Tibial nerve (tissue), 4 donors: ENCODE measurements at places on chromosomes 11 and 22.

DNA sequence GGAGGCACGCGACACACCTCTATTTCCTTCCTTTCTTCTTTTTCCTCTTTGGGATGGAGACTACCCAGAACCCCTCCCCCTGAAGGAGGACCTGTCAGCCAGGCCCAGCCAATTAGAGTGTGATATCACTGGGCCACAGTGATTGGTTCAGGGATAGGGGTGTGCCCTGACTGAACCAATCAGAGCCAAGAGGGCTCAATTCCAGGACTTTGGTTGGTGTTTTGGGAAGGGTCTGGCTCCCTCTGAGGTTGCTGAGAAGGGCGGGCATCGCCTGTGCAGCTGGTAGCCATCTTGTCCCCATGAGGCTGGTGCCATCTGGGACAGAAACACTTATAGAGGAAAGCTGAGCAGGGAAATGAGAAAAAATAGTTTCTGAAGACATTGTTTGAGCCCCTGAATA, 71.4 kb downstream of the CHST1 start:
- no peak for DNase-seq

DNA sequence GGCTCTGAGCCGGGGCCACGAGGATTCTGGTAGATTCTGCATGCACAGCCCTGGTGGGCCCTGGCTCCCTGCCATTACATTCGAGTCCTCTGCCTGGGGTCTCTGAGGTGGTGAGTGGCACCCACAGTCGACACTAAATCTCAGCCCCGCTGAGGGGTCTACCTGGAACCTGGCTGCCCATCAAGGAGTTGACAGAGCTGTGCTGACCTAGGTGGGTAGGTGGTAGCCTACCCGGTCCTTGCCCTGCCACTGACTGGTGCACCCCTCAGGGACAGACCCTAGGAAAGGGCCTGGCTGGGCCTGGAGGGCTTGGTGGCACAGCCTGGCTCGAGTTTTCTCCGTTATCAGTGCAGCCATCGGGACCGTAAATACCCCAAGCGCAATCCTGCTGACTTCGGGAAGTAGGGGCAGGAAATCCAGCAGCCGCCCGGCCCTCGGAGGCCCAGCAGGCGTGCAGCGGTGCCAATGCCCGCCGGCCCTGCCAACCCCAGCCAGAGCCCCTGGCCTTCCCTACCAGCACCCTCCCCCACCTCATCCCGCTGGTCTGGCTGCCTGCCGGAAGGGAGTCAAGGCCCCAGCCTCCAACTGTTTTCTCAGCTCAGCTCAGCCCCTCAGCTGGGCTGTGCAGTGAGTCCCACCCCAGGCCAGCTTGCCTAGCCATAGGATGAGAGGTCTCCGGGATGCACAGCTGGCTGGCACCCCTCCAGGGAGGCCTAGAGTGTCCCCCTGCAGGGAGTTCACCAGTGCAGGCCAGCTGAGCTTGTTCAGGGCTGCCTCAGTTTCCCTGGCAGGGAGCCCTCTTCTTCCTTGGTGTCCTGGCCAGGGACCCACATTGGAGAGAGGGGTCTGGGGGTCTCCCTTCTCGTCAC, 80.4 kb upstream of the KCNQ1OT1 start:
- peak; percentile 12 for DNase-seq

- DNase-seq: no peak
Measured at GRCh38 chr11:93817426-93818348, 32.7 kb downstream of the VSTM5 start.

GRCh38 chr11:94597896-94598295, 30.7 kb downstream of the PIWIL4 start:
- no peak for DNase-seq

- peak; percentile 55 for DNase-seq
Measured at GRCh38 chr22:36220451-36220921, 18.8 kb downstream of the APOL2 start.

- peak; percentile 33 for DNase-seq
Measured at GRCh38 chr11:3642071-3642951, 519 bp upstream of the ART5 start.

DNA sequence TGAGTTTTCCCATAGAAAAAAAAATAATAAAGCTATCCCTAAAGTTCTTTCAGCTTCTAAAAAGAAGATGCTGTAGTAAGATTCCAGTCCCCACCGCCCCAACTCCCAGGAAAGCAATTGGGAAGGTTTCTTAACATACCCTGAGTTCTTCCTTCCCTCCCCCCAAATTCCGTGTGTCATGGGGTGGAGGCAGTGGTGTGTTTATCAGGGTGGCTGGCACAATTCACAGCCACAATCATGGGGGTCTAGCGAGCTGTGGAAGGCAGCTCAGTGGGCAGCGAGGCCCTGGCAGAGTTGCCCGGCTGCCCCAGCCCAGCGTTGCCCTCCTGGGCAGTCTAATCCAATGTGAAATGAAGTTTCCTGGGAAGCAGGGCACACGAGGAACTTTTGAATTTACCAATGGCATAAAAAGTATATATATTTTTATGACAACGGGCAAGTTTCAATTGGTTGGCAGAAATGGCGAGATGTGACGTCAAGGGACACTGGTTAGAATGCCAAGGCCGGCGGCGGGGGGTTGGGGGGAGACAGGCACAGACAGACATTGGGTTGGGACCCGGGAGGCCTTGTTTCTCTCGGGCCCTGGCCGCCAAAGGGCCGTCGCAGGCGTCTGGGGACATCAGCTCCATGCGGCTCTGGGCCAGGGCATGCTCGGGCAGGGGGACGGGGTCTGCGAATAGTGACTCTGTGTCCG, 80.7 kb upstream of the PPARA start:
- peak; percentile 81 for DNase-seq

DNA sequence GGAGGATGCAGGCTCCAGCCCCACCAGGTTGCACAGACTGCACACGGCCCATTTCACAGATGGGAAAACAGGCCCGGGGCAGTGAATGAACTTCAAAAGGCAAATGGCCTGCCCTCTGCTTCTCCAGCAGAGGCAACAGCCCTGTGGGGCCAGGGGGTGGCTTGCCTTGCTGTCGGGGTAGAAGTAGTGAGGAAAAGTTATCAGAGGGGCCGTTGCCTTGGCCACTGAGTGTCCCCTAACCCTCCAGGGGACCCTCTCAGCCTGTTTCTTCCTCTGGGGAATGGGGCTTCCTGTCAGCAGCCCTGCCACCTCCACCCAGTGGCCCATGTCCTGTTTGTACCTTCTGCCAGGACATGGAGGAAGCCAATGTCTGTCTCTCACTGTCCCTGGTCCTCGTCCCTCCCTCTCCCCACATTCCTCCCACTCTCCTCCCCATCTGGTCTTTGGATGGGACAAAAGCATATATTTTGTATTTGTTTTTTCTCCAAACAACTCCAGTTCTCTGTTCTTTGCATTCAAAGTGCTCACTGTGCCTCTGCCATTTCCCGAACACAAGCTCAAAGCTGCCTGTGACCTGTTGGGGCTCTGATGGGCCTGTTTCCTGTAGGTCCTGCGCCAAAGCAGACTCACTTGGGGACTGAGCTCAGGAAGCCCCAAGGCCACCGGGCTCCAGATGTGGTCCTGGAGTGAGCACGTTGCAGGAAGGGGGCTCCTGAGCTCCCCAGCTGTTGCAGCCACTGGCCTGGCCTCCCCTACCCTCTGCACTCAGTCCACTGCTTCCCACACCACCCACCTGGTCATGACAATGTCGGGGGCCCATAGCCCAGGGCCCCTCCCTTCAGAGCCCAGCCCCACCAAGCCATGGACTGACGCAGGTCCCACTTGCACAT, 9.5 kb downstream of the MAP4K2 start:
- no peak for DNase-seq

DNA sequence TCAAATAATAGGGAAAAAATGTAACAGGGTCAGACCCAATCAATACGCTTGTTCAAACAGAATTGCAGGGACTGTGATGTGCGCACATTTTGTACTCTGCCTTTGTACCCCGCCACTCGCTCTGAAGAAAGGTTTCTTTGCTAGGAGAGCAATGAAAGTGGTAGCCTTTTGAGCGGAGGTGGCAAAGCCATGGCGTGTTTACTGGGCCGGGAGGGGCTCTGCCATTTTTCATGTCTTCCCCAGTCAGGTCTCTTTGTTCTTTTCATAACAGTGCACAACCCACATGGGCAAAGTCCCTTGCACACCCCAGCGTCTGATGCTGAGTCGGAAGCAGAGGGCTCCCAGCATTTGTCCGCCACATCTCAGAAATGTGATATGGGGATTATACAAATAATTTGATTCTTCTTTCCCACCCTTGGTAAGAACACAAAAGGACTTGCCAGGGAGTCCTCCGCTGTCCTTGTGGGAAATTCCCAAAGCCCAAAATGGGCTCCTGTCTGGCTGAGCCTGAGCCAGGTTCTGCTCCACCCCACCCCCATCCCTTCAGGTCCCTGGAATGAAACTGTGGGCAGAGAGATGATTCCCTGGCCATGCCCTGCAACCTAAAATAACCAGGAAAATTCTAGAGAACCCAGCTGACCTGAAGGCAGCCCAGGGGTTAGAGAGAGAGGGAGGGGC, 36.6 kb downstream of the C11orf58 start:
- no peak for DNase-seq

- DNase-seq: no peak
Measured at GRCh38 chr11:60864856-60865513, 2.4 kb upstream of the ZP1 start.

DNA sequence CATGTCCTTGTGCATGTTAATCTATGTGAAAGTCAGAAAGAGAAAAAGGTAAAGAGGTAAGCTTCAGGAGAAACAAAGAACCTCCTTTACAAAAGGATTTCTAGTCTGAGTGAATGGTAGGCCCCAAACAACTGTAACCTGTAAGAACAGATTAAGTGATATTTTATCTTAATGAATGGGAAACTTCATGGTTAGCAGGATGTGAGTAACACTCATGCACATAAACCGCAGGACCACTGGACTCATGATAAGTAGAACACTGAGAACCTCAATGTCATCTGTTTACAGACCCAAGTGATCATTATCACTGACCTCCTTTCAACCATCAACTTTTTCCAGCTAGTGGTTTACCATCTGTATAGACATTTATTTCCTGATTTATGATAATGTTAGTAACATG, 19.9 kb downstream of the OR8G5 start:
- DNase-seq: no peak

DNA sequence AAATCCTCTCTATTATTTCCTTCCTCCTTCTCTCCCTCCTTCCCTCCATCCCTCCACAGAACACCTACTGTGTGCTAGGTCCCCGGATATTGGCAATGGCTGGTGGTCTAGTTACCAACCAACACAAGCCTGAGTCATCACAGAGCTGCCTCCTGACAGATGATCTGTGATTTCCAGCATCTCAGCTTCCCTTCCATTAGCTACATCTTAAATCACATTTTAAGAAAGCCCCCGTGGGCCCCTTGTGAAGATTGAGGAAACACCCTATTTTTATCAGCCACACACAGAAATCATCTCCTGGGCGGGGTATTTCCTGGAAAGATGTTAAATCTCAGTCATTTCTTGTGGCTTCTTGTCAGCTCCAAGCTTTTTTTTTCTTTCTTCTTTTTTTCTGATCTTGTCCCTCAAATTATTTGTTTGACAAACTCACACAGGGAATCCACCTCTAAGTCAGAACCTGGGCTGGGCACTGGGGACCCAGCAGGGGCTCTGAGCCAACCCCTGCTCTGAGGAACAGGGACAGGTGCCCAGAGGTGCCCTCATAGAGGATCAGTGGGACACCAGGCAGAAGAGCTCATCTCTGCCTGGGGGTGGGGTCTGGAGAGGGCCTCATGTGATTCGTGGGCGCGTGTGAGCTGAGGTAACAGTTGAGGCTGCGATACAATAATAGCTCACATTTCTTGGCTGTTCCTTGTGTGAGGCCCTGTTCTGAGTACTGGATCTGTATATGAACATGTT, 42.4 kb downstream of the CACNA1I start:
- DNase-seq: no peak

DNA sequence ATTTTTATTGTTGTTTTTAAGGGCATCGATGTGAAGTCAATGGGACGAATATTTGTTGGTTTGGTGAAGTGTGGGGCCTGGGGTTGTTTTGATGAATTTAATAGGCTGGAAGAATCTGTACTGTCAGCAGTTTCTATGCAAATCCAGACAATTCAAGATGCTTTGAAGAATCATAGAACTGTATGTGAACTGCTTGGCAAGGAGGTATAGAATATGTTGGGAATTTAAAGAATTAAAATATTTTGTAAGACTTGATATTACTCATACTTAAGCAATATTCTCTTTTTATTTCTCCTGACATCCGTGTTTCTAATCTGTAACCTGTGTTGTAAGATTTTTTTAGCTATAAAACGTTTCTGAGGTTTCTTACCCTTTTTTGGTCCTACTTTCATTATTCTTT, 61.6 kb downstream of the DYNC2H1 start:
- DNase-seq: no peak

- no peak for DNase-seq
Measured at GRCh38 chr11:119624102-119624615, 104.8 kb downstream of the NECTIN1 start.

- DNase-seq: no peak
Measured at GRCh38 chr11:86335131-86335767, 33.2 kb downstream of the HIKESHI start.

- DNase-seq: no peak
Measured at GRCh38 chr11:9169595-9170295, 78.3 kb upstream of the SCUBE2 start.
